Tongue (tissue), 3 donors: ENCODE measurements at places on chromosomes 5 and 9.

- DNase-seq, result no peak
Observed at GRCh38 chr5:56587381-56588130, 227.8 kb upstream of the MAP3K1 start.

DNA sequence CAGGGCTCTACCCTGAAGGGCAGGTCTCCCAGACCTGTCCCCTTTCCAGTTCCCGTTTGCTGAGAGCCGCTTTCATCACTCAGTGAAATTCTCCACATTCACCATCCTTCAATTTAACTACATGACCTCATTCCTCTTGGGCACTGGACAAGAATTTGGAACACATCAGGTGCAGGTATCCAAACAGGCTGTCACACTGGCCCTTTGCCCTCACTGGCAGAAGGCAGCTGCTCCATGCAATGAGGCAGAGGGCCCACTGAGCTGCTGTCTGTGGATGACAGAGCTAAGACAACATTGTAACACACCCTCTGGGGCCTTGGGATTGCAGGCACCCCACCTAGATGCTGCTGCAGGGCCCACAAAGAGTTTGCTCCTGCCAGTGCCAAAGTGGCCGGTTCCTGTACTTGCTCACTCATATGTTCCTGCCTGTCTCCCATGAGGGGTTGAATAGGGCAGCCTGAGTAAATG, 55.1 kb downstream of the ACTL7B start:
- peak; percentile 32 for DNase-seq

GRCh38 chr9:31848505-31849285, 535.7 kb upstream of the ACO1 start:
- DNase-seq, result no peak

DNA sequence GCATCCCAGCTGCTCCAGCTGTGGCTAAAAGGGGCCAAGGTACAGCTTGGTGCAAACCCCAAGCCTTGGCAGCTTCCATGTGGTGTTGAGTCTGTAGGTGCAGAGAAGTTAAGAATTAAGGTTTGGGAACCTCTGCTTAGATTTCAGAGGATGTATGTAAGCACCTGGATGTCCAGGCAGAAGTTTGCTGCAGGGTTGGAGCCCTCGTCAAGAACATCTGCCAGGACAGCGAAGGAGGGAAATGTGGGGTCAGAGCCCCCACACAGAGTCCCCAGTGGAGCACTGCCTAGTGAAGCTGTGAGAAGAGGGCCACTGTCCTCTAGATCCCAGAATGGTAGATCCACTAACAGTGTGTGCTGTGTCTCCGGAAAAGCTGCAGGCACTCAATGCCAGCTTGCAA, 236.2 kb upstream of the ADRA1B start:
- DNase-seq, result no peak

DNA sequence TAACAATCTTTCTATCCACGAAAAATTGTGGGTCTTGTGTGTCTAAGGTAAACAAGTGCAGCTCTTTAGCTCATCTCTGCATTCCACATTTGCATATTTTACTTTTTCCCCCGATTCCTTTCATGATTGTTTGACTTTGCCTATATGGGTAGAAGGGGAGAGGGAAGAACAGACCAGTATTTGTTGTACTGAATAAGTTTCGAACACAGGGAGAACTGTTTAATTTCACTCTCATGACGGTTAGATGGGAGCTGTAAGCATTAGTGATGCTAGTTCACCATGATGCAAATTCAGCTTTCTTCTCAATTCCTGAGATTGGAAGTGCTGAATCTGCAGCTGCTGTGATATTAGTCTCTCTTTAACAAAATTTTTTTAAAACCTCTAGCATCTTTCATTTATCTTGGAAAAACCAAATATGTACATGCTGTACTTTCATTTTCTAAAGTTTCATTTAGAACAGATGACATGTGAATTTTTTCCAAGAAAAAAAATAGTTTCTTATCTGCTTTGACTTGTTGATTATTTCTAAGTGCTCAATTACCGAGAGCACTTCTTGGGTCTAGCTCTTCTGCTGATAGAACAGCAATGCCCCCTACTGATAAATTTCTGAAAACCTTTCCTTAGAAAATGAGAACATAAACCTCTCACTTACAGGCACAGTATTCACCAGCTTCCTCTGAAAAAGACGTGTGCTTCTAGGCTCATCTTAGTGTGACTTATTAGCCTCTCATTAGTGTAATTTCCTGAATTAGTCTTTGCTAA, 149.5 kb downstream of the BAAT start:
- DNase-seq, result peak; percentile 76

- no peak for DNase-seq
Observed at GRCh38 chr5:104178829-104179456, 616.4 kb upstream of the NUDT12 start.

- DNase-seq, result no peak
Observed at GRCh38 chr9:69215774-69216485, 41.9 kb downstream of the TJP2 start.

- no peak for DNase-seq
Observed at GRCh38 chr9:8085986-8086385, 286.4 kb upstream of the DMAC1 start.

DNA sequence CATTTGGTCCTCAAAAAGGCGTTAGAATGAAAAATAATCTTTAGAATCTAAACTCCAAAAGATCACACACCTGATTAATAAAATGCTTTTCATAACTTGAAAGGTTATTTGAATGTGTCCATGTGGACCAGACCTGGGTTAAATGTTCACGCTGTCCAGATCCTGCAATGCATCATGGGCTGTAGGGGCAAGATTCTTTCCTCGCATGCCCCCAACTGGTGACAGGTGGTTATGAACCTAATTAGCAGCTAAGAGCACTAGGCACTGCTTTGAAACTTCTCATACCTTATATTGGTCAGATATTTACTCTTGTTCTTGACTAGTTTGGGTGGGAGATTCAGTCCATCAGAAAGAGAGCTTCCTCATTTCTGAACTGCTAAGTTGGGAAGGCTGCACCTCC, 19.3 kb upstream of the PIP5K1B start:
- peak; percentile 7 for DNase-seq

DNA sequence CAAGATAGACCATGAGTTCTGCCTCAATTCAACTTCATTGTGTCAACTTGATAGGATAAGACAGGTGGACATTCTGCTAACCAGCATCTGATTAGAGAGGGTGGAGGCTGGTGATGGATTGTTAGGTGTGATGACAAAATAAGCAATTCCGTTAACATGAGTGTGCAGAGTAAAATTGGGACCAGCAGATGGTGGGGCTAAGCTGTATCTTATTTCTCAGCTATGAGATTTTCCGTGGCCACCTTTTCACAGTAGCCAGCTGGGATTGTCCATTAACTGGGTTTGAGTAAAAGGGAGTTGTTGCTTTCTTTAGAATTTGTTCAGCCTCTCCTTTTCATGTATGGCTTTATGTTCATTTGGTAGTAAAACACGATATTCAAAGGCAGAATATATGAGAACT, 28.8 kb upstream of the TAL2 start:
- peak; percentile 91 for DNase-seq

DNA sequence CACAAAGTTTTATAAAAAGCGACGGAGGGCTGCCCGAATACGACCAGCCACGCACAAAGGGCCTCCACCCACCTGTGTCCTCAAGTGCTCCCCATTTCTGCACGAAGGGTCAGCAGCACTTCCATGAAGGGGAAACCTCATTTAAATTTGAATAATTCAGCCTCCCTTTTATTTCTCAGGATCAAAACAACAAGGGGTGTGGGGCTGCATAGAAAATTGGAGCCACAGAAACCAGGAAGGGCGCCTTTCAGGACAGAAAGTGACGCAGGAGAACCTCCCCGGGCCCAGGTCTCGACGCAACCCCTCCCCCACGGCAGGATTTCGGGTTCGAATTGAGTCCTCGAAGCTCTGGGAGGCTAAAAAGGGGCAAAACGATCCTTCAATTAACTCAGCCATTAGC, 2.1 kb downstream of the NRARP start:
- DNase-seq, result no peak

DNA sequence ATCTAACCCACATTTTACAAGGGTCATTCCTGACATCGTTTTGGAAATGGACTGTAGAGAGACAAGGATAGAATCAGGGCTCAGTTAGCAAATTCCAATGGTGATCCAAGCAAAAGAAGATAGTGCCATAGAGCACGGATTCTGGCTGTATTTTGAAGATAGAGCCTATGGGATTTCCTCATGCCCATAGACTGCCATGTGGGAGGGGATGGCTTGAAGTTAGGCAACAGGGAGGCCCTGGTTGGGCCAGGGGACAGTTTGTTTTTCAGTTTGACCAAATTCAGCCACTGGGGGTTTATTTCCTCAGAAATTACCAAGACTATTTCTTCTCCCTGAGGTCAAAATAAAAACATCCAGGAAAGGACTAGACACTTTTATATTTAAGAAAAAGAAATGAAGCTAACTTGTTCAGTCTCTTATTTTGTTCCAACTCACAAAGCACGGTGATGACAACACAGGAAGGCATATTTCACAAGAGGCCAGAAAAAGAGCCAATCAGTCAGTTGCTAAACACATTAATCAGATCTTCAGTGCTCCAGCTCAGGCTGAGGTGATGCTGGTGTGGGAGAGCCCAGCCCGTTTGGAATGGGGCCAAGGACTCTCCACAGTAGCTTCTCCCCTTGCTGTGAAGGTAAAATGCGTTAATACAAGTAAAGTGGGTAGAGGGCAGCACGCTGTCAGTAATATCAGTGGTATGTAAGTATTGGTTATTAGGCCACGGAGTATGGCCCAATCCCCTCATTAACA, 4.4 kb upstream of the DCTN4 start:
- peak; percentile 50 for DNase-seq

GRCh38 chr5:113153512-113154097, 177.0 kb downstream of the DCP2 start:
- DNase-seq, result no peak

GRCh38 chr9:34688329-34689115, 2.6 kb downstream of the CCL19 start:
- DNase-seq, result no peak

DNA sequence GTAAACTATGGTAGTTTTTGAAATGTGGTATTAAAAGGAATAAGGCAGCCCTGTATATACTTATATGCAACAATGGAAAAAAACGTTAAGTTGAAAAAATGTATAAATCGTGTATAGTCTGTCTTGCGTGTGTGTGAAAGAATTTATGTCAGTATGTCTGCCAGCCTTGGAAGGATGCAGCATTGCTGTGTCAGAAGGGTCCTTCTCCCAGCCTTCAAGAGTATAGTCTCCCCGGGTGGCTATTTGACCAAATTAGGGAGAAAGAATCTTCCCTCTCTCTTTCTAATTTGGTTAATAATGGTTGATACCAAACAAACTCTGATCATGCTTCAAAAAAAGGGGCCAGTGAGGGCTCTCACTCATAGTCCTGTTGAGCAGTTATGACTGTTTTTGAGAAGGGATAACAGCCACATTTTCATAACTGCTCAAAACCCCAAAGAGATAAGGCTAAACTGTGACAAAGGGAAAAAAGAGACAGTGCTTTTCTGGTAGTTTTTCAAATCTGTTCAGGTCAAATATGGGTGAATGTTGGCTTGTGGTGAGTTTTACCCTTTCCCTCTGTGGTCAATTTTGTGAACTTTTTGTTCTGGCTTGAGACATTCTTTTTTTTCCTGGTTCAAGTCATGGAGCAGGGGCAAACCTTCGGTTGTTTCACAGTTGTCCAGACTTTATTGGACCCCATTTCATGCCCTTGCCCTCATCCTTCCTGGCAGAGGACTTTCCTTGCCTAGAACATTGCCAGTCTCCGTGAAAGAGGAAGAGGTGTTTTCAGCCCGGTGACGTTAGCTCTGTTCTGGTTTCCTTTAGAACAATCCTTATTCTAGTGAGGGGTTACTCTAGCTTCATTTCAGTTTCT, 21.0 kb downstream of the SNX30 start:
- no peak for DNase-seq

DNA sequence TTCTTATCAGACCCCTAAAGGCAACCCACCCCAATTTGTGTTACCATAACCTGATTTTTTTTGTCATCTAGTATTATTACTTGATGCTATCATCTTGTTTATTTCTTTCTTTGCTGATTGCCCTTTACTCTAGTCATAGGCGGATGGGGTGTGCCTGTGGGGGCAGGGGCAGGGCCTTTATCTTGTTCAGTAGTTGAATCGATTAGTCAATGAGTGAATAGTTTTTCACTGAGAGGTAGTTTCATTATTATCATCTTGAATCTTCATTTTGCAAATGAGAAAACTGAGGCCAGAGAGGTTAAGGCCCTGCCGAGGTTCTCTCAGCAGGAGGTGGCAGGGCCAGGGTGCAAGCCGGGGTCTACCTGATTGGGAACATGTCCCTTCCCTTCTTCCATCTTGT, 9.4 kb upstream of the GM2A start:
- DNase-seq, result no peak

- DNase-seq, result no peak
Observed at GRCh38 chr5:95940758-95941682, 20.6 kb downstream of the ELL2 start.

- DNase-seq, result no peak
Observed at GRCh38 chr9:99621040-99621439, 200.6 kb upstream of the NR4A3 start.

DNA sequence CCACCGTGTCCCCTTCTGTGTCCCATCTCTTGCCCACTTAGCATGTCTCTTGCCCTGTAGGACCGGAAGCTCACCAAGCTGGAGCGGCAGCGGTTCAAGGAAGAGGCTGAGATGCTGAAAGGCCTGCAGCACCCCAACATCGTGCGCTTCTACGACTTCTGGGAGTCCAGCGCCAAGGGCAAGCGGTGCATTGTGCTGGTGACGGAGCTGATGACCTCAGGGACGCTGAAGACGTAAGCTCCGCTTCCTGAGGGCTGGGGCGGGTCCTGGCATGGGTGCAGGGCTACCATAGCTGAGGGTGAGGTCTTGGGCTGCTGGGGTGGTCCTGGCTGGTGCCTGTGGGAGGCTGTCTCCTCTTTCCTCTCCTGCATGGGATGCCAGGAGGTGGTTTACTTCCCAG, 45.7 kb downstream of the WNK2 start:
- no peak for DNase-seq

DNA sequence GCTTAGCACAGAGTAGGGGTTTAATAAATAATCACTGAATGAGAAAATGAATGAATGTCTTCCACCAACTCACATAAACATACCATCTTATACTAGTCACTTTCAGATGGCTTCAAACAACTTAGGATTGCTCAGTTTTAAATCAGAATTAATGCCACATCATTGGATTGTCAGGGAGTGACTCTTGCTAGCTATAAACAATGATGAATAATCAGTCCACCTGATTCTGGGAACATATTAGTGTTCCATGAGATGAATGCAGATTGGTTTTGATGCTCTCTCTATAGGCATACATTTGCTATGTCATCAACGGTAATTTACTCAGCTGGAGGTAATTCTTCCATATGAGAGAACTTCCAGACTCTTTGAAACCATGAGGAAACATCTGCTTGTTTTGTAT, 97.4 kb downstream of the CDH9 start:
- DNase-seq, result no peak
